ENCODE measurements at places on chromosomes 13 and 19.

DNA sequence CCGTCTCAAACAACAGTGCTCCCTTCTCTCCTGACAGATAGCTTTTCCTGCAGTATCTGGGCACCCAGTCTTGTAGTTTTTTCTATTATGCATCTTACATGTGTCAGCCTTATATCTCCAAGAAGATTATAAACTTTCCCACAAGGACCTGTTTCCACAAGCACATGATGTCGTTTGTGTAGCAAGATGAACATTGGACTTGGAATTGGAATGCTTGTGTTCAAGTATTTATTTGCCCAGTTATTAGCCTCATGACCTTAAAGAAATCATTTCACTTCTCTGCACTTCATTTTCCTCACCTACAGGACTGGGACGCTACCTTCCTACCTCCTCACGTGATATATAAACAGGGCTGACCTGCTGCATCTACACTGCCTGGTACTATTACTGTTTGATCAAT is 21.5 kb downstream of the SHISA2 start:
- DNase-seq: no peak

- DNase-seq: peak; percentile 37
Measured at GRCh38 chr19:50835785-50836542, 2.6 kb upstream of the KLK15 start.

DNA sequence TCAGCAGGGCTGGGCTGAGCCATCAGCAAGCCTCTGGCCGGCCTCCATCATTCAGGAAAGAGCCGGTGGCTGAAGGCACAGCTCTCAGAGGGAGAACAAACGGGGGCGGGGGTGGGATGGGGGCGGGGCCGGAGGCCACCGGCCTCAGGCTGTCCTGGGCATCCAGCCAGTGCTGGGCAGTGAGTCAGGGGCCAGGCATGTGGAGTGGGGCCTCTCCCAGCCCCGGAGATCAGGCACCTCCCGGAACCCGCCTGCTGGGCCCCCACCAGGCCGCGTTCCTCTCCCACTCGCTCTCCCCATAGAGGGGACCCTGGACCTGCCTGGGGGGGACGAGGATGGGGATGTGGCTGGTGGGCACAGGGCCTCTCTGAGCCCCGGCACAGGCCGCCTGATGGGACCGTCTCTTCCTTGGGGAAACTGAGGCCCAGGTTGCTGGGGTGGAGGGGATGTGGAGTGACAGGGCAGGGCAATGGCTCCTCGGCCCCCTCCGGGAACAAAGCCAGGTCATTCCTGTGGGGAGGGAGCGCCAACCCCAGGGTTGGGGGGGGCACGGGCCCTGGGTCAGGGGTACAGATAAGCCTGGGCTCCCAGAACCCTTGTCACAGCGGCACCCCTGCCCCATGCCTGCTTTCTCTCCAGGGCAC is 12.9 kb downstream of the SPC24 start:
- no peak for DNase-seq

- DNase-seq: no peak
Measured at GRCh38 chr13:71625694-71626093, 241.3 kb downstream of the DACH1 start.

- no peak for DNase-seq
Measured at GRCh38 chr13:38819053-38819452, 132.2 kb downstream of the FREM2 start.

GRCh38 chr13:41751277-41751676 is 209.6 kb downstream of the VWA8 start:
- DNase-seq: no peak

GRCh38 chr13:25064396-25064795 is 31.5 kb upstream of the PABPC3 start:
- DNase-seq: no peak

GRCh38 chr19:19817357-19817756 is 4.2 kb downstream of the ZNF506 start:
- peak; percentile 21 for DNase-seq

DNA sequence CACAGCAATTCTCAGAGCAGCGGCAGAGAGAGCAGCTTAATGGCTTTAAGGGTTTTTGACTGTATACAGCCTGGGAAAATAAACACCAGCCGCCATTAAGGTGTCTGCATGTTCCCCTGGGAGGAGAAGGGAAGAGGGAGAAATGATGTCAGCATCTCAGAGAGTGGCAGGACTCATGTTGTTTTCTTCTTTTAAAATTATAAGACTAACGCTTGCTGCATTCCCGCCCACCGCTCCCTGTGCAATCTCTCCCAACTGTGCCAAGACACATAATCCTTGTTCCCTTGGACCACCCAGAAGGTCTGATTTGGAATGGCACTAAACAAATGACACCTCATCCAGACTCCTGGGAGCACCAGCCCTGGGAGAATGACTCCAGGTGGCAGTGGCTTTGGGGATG is 27.7 kb upstream of the FAM216B start:
- no peak for DNase-seq

- DNase-seq: no peak
Measured at GRCh38 chr19:384799-385169, 24.2 kb downstream of the C2CD4C start.

- no peak for DNase-seq
Measured at GRCh38 chr13:106879806-106880205, 311.9 kb upstream of the ARGLU1 start.

DNA sequence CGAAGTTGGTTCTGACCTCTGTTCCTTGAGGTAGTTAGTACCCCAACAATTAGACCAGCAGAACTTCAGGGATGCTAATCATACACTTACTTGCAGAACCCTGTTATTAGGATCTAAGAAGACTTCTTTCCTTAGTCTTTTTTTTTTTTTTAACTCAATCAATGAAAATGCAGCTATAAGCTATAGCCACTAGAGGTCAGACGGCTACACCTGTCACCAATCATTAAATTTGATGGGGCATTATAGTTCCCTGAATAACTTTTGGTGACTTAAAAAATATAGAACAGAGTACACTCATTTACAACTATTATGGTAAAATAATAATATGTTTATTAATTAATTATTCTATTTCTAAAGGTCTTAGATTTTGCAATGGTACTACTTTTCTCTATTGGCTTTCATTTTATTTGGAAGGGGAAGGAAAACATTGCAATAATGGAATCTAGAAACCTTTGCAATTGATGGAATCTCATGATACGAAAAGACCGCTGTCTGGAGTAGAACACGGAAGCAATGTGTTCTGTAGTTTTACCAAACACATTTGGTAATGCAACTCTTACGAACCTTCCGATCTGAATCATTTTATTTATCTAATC is 483.2 kb downstream of the DIAPH3 start:
- no peak for DNase-seq

GRCh38 chr19:45591004-45591637 is 6.5 kb upstream of the OPA3 start:
- no peak for DNase-seq

GRCh38 chr13:49046519-49046918 is 70.8 kb downstream of the FNDC3A start:
- DNase-seq: no peak

DNA sequence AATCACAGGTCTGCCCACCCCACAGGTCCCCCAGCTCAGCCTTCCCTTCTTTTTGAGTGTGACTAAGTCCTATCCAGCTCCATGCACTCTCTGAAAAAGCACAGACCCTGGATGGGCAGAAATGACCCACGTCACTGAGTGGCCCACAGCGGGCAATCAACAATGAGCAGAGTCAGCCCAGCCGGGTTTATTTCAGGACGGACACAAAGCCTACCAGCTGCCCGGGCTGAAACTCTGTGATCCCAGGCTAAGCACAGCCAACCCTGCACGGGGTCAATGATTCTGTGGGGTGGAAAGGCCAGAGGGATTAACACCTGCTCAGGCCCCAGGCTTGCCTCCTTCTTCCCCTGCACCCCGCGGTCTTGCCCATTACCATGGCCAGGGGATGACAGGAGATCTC is 8.4 kb downstream of the NAPA start:
- no peak for DNase-seq

- DNase-seq: no peak
Measured at GRCh38 chr13:76043874-76044273, 407.7 kb downstream of the LMO7 start.

- no peak for DNase-seq
Measured at GRCh38 chr19:1522061-1522460, 1.8 kb upstream of the PLK5 start.

DNA sequence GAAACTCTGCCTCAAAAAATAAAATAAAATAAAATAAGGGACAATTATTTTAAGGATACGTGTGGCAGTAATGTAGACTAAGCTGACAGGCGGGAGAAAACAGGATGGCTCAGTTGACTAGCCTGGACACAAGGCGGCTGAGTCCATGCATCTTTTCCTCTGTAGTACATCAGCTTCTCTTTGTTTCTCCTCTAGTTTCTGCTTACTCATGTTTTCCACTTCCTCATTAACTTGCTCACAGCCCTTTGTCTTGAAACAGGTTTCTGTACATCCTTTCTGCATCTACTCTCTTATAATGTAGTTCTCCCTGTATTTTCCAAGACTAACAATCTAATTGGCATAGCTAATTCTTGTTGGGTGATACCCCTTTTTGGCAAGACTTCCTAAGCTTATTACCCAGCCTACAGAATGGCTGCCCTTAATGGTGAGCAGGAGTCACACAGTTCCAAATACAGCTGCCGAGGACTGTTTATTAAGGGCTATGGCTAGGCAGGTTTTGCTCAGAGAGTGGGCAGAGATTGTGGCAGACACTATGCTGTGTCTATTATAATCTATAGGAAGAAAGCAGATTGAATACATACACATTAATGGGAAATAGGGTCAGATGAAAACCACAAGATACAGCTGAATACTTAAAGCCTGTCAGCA is 58.7 kb upstream of the KLF5 start:
- no peak for DNase-seq

- DNase-seq: no peak
Measured at GRCh38 chr19:16615808-16616207, 12.2 kb downstream of the MED26 start.

GRCh38 chr13:36806102-36806501 is 12.9 kb upstream of the RFXAP start:
- no peak for DNase-seq

- DNase-seq: peak; percentile 44
Measured at GRCh38 chr19:49113762-49114629, at the start of gene LIN7B. TSS of gene LIN7B (plus strand) at chr19:49114370. CDS start at chr19:49114405, 35 bp downstream.

DNA sequence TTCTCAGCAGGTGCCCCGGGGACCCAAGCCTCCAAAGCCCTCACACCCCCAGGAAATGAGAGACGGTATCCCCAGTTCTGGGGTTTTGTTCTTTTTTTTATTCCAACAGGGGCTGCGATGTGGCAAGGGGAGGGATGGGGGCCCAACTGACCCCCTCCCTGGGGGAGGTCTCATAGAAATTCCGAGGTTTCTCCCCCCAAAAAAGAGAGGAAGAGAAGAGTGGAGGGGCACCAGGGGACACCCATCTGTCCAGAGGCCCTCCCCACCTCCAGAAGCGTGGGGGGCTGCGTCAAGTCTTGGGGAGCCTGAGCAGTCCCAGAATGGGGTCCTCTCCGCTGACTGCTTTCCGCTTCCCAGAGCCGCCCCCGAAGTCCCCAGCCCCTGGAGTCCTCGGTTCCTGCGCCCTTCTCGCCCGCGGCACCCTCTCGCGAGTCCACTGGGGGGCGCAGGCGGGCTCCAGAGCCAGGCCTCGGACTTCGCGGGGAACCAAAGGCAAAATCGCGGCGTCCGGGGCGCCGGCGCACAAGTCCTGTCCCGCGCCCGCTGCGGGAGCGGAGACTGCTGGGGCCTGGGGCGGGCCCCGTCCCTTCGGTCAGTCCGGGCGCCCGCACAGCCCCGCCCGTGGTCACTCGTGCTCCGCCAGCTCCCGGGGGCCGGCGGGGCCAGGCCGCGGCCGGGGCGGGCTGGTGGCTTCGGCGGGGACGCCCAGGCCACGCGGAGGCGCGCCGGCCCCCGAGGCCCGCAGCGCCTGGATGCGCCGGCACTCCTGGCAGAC is 4.4 kb upstream of the ATP1A3 start:
- peak; percentile 22 for DNase-seq

DNA sequence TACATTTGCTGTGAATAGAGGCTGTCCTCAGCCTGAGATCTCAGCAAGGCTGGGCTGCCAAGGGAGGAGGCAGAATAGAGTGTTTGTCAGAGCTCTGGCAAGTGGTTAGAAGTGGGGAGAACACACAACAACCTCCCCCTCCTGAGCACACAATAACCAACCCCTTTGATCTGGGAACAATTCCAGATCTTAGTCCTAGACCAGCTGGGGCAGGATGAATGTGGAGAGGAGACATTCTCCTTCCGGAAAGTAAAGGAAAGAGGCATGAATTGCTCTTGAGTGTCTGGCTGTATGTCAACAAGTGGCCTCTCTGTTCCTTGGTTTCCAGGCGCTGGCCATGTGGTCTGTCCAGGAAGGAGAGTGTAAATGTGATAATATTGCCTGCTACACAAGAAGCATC is 114.9 kb upstream of the TMTC4 start:
- DNase-seq: no peak

- DNase-seq: no peak
Measured at GRCh38 chr13:34868733-34869132, 73.3 kb upstream of the NBEA start.

DNA sequence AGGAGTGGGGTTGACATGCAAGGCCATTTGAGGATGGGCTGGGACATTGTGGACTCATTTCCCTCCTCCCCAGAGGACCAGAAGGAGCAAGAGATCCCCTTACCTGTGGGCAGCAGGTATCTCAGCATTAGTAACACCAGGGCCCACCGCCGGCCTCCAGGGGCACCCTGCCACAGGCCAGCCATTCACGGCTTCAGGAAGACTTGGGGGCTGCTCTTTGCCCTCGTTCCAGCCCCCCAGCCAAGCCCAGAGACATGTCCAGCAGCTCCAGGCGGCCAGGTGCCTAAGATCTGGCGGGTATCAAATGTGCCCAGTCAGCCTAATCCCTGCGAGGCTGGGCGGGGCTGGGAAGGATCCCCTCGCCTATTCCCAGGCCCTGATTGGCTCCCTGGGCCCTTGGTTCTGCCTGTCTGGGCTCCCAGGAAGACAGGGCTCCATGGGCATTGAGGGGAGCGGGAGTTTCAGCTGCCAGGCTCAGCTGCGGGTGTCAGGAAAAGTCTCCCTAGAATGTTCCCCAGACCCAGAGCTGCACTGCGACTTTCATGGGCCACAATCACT is 21.3 kb upstream of the OR1M1 start:
- no peak for DNase-seq

DNA sequence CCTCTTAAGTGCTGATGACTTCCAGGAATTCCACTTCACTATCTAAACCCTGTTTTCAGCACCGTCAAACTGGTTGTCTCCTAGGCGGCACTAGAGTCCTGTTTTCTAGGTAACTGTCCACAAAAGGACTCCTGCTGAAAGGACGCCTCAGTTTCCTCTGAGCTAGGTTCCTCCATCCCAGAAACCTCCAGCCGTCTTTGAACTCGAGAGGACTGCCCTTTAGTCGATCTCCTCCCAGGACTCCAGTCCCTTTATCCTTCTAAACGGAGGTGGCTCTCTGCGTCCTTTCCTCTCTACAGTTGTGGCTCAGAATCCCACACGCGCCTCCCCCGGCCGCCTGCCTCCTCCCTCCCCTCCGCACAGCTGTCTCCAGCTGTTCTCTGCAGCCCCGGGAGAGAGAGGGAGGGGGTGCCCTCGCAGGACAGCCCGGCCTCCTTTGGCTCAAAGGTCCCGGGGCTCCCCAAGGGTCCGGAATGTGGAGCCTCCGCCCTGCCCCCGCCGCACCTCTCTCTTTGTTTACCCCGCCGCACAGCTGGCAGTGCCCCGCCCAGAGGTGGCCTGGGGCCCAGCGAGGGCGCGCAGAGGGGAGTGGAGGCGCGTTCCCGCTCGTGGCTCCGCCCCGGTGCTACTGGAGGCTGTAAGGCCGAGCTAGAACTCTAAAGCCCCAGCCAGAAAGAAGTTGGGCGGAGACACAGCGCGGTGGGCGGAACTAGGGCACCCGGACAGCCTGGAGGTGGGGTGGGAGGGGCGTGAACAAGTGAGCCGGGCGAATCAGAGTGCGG is 2.4 kb downstream of the LTBP4 start:
- DNase-seq: peak; percentile 89
